Fibroblast of the aortic adventitia (primary cell): ENCODE measurements at places on chromosomes 4 and X.

DNA sequence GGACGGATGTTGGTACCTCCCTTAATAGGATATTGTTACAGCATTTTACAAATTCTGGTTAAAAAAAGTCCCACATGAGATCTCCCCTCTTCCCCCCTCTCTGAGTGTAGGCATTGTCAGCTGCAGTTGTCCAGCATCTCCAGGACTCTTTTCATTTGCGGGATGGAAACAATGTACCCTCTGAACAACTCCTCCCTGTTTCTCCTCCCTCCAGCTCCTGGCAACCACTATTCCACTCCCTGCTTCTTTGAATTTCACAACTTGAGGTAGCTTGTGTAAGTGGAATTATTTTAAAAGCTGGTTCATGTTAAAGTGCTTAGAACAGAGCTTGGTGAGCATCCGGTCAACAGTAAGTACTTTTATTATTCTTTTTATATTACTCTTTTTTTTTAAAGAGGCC lies 69.8 kb downstream of the TBL1X start:
- peak; percentile 66 for DNase-seq

GRCh38 chrX:21778236-21778635 lies 20.3 kb upstream of the SMPX start:
- no peak for DNase-seq

GRCh38 chrX:137431693-137432488 lies 134.0 kb upstream of the ZIC3 start:
- DNase-seq: no peak

DNA sequence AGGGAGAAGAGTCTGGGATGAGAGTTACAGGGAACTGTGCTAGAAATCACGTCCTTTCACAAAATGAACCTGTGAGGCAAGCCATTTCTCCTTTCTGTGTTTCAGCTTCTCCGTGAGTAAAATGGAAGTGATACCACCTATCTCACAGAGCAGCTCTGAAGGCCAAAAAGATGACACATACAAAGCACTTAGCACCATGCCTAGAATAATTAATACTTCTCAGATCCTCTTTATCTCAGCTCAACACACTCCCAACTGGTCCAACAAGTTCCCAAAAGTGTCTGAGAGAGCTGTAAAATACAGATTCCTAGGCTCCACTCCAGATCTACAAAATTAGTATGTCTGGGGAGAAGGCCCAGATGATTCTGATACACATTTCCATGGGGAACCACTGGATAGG lies 38.3 kb downstream of the LHFPL1 start:
- DNase-seq: no peak

DNA sequence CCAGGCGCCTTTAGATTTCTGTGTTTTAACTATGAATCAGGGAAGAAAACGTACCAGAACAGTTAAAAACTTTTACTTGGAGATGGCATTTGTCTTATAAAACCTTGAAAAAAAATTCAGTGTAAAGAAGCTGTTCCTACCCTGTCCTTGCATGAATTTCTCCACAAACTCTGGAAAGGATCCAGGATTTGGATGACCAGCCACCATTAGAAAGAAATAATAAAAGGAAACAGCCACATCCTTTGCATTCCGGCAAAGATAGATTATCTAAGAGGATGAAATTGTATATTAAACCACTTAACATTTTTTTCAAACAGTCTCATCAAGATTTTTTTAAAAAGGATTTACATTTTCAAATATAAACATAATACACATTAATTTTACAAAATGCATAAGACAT lies 10.6 kb downstream of the SULT1E1 start:
- no peak for DNase-seq

DNA sequence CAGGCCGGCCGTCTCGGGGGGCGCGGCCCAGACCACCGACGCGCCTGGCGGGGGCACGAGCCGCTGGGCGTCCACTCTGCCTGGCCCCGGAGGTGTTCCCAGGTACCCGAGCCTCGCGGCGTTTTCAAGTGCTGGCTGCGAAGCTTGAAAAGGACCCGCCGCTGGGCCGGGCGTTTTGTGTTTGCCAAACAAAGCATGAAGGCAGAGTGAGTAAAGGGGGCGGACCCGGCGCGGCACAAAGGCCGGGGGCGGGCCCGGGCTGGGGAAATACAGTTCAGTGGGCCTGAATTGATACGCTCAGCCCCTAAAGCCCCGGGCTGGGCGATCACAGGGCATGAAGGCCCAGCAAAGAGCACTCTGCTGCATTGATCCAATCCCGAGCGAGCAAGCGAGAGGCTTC lies 65.4 kb downstream of the SOX3 start:
- no peak for DNase-seq

DNA sequence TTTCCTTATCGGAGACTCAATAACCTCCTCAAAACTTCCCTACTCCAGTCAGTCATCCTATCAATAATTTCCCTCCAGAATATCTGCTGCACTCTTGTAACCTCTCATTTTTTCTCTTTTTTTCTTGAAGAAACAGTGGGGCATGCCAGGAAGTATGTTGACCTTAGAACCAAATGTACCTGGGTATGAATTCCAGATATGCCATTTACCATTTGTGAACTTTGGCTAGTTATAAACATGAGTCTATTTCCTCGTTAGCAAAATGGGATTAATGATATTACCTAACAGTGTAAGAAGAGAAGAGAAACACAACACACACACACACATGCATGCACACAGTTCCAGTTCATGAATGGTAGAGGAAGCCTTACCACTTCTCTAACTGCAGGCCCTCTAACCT lies 578.2 kb downstream of the FAM133A start:
- DNase-seq: no peak

- DNase-seq: no peak
Measured at GRCh38 chr4:141011901-141012315, 121.4 kb downstream of the RNF150 start.

DNA sequence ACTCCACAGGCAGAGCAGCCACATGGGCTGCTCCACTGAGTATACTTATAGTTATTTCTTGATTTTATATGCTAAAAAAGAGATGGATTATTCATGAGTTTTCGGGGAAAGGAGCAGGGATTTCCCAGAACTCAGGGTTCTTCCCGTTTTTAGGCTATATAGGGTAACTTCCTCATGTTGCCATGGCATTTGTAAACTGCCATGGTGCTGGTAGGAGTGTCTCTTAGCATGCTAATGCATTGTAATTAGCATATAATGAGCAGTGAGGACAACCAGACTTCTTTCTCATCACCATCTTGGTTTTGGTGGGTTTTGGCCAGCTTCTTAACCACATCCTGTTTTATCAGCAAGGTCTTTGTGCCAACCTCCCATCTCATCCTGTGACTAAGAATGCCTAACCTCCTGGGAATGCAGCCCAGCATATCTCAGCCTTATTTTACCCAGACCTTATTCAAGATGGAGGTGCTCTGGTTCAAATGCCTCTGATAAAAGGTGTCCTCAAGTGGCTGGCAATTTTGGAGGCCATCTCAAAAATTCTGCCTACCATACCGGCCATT lies 213.0 kb upstream of the VEGFC start:
- peak; percentile 85 for DNase-seq

GRCh38 chrX:11135564-11136185 lies 24.5 kb downstream of the HCCS start:
- no peak for DNase-seq

DNA sequence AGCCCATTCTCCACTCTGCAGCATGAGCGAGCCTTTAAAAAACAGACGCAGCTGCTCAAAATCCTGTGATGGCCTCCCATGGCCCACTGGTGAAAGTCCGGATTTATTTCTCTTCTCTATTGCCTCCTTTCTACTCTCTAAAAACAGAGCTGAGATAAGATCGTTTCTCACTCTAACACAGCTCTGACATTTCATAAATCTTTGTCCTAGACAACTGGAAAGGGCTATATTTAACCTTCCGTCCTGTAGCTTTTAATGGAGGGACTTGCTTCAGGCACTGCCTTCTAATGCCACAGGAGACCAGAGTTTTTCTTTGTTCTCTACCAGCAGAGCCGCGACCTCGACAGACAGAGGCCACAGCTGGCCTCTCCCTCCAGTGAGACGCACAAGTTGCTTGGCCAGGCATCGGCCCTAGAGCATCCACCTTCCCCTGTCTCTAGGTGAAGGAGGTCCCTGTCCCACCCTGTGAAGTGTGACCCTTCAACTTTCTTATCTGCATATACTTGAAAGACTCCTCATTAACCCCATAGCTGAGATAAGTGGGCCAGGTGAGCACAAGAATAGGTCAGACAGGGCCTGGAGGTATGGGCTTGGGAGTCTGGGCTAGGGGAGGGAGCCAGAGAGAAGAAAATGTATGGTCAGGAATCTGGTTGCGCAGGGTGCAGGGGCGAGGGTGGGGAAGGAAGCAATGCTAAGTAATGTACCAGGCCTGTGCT lies 50.0 kb downstream of the RTL5 start:
- no peak for DNase-seq

GRCh38 chrX:91137883-91138282 lies 296.8 kb upstream of the PABPC5 start:
- no peak for DNase-seq

DNA sequence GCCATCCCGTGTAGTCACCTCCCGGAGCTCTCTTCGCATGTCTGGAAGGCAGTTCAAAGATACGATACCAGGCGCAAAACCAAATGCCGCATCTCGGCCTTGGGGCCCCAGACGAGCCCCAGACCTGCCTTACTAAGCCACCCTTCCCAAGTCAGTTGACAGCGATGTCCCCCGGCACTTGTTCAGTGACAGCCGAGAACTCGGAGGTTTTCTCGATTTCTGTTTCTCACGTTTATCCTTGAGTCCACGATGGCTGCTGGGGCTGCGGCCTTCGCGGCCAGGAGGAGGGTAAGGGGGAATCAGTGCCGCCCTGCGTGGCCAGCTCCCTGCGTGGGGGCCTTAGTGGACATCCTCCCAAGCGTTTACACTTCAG lies 7.3 kb downstream of the MAEA start:
- no peak for DNase-seq

DNA sequence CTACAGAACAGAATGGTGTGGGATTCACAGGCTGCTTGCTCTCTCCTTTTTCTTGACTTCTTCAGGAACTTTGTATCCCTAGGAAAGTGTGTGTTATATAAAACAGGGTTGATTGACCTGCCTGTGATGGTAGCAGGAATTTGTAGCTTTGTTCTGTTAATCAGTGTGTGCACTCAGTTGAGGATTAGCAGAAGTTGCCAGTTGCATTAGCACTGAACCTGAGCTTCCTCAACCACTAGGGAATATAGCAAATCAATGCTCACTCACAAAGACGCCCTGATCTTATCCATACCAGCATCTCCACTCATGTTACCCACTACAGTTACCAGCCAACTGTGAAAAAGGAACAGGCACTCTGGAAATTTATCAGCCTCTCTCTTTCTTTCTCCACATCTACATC lies 319.1 kb upstream of the EMCN start:
- no peak for DNase-seq

DNA sequence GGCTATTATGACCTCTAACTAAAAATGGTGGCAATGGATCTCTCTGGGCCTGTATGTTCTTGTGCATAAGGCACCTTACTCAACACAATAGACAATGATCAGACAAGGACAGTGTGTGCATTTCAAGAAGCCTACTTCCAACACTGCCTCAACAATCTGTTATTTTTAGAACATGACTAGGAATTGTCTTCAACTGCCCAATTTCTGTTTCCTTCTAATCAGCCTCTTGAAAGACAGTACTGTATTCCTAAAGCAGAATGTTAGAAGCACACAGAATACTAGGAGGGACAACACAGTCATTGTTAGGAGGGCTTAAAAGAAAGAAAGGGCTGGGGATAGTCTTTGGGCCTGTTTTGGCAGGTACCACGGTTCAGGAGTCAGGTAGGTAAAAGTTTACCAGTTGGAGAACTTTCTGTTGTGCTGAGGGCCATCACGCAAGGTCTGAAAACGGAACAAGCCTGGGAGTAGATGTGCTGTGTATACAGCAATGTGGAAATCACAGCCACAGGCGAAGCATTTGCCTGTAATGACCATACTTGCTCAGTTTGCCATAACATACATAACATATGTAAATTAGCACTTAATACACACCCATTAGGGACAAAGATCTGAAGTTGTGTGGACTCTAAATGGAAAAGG lies 100.8 kb upstream of the ATXN3L start:
- DNase-seq: no peak

DNA sequence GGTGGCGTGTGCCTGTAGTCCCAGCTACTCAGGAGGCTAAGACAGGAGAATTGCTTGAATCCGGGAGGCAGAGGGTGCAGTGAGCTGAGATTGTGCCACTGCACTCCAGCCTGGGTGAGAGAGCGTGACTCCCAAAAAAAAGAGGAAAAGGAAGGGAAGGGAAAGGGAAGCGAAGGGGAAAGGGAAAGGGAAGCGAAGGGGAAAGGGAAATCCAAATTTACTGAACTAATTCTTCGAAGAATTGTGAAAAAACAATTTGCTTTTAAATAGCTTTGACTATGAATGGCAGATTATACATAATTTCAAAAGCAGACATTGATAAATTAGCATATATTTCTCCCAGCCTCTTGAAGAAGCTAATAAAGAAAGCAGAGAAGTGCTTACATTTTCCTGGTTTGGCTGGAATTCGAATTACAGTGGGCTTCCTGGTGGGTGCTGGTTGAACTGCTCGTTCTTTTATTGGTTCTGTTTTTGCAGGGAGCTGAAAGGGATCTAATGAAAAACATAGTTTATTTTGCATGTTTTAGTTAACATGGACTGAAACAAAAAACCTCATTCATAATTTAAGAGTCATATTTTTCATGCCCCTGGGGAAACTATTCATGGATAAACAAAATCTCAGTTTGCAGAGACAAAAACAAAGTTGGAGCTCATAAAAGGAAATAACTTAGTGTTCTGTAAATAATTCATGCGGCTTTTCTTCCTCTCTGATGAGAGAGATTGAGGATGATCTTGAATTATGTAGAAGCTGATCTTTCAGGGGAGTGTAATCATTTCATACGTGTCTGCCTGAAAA lies 66.0 kb downstream of the RPS3A start:
- DNase-seq: no peak

DNA sequence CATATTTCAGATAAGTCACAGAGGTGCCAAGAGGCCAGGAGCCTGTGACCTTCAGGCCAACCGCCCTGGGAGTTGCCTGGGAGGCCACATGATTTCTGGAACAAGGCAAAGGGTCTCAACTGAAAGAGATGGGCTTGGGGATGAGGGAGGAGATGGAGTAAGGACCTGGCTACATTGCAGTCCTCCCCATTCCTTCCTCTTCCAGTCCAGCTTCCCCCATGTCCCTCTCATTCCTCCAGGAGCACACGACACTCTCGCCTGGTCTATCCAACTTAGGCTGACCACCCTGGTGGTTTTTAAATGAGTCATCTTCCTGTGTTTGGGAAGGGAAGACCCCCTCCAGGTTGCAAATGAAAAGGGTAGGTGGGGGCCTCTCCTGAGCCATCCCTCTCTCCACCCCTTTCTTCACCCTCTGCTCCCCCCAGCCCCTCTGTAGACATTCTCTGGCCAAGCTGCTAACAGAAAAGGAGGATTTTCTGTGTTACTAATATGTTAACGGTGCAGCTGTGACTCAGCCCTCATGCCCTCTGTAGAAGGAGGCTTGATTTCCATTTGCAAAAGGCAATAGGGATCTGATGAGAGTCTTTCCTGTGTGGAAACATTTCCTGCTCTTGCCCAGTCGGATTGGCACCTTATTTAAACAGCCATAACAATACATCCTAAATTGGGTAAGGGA lies 79.2 kb downstream of the RTL5 start:
- DNase-seq: peak; percentile 14

GRCh38 chr4:16846540-16847117 lies 51.8 kb downstream of the LDB2 start:
- DNase-seq: no peak
